ENCODE measurements at places on chromosomes 6 and 20.

- no peak for DNase-seq
Observed at GRCh38 chr6:2209226-2209809, 36.1 kb downstream of the GMDS start.

DNA sequence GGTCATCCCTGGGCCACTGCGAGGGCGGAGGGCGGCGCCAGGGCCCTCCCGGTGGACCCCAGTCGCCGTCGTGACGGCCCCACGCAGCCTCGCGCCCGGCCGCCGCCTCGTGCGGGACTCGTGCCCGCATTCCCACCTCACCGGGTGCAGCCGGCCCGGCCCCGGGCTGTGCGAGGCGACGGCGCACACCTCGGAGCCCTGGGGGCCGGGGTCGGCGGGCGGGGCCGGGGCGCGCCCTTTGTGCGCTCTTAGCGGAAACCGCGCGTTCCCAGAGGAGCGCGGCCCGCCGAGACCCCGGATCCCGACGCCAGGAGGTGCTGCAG, 5.5 kb upstream of the DLL1 start:
- no peak for DNase-seq

GRCh38 chr20:50111120-50111828, 1.7 kb downstream of the UBE2V1 start:
- no peak for DNase-seq

GRCh38 chr6:6434723-6435122, 114.3 kb upstream of the F13A1 start:
- no peak for DNase-seq

DNA sequence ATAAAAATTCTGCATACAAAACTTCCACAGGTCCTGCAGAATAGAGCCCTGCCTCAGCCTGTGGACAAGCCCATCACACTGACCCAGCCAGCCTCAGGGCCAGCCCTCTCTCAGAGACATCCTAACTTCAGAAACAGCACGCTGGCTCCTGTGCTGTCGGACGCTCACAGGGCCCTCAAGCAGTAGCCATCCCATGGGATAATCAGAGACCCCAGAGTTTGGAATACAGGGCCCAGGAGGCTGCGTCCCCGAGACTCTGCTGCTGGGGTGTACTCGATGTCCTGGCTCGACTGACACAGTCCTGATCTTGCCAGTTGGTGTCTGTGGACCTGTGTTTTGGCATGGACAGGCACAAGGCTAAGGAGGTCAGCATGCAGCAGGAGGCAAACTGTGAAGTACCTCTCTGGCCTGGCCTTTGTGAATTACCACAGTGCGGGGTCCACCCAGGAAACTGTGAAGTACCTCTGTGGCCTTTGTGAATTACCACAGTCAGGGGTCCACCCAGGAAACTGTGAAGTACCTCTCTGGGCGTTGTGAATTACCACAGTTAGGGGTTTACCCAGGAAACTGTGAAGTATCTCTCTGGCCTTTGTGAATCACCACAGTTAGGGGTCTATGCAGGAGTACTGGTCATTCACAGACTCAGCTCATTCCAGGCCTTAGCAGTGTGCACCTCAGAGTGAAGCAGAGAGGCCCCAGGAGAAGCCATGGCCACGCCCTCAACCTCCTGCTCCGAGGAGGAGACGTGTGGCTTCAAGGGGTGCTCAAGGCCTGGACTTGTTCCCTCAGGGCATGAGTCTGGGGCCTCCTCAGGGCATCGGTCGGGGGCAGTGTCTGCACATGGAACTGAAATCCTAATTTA, 212.4 kb downstream of the SYNDIG1 start:
- no peak for DNase-seq

DNA sequence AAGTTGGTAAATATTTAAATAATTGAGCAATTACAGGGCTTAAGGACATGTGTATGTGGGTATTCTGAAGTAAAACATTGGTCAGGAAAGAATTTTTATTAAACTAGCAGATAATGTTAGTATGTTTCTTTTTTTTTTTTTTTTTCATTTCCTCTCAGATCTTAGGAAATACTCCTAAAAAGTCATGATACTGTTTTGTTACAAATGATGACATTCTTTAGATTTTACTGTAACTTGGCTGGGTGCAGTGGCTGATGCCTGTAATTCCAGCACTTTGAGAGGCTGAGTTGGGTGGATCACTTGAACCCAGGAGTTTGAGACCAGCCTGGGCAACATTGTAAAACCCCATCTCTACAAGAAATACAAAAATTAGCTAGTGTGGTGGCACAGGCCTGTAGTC, 41.5 kb downstream of the CDC40 start:
- no peak for DNase-seq

DNA sequence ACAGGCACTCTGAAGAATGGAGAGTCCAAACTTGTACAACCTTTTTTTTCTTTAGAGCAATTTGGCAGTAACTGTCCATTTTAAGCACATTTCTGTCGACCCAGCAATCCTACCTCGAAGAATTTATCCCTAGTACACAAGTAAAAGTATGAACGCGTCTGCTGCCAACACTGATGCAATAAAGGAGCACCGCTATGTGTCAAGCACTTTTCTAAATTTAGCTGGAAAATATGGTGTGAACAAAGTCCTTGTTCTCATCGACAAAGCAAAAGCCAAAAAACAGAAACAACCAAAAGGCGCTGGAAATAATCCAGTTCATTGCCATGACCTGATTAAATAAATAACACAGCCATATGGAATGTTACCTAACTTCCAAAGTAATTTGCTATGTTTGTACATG, 1.1 kb downstream of the DPM1 start:
- DNase-seq, result no peak

GRCh38 chr6:88982720-88983119, 19.3 kb upstream of the RNGTT start:
- no peak for DNase-seq

GRCh38 chr6:134632024-134632423, 314.1 kb upstream of the SGK1 start:
- DNase-seq, result no peak

DNA sequence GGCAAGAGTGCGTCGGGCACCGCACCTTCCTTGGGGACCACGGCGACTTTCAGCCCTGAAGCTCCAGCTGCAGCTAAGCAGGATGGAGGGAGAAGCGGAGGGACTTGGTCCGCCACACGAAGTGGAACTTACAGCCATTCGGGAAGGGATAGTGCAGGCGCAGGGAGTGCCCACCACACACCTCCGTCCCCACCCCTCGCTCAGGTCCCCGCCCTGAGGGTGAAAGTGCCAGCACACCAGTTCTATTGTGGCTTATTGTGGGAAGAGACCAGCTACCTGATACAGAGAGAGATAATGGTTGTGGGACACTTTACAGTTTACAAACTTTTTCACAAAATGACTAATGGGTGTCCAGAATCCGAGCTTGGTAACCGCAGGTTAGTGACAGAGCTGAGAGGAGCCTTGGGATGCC, 76.1 kb downstream of the IRF4 start:
- no peak for DNase-seq

GRCh38 chr20:24950128-24950835, 1.2 kb downstream of the CST7 start:
- no peak for DNase-seq

- no peak for DNase-seq
Observed at GRCh38 chr6:35166520-35166919, 25.4 kb upstream of the TCP11 start.

- no peak for DNase-seq
Observed at GRCh38 chr6:3383525-3383924, 73.3 kb downstream of the SLC22A23 start.

GRCh38 chr6:298233-299103, 6.2 kb downstream of the DUSP22 start:
- no peak for DNase-seq

DNA sequence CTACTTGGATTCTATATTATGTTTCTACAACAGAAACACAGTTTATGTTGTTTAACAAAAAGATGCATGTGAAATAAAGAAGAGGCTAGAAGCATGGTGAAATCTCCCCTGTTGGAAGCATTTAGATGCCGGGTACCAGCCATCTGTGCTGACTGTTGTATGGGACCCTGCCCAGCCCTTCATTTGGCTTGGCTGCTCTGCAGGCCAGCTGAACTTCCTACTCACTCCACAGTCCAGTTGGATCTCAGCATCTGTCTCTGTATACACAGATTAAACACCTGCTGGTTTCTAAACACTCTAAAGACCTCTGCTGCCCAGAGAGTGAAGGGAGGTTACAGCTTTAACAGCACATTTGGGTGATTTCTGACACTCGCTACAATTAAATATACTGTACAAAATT, 228.3 kb downstream of the SLC35F1 start:
- DNase-seq, result no peak

DNA sequence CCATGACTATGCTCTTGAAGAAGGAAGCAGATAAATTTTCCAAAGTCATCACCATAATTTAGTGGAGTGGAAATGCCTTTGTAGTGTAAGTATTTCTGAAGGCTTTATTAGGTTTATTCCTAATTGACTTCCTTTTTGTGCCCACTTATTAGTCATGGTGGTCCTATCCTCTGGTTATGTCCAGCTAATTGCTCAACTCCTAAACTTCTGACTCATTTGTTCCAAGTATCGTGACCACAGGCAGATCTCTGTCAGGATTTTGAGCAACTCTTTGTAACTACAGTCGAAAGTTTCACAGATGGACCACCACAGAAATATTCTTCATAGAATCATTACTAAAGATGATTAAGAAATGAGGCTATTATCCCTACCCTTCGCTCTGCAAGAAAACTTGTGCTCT, 315.6 kb upstream of the PTCHD4 start:
- no peak for DNase-seq

GRCh38 chr6:45663251-45664221, 285.8 kb upstream of the SUPT3H start:
- no peak for DNase-seq

- DNase-seq, result no peak
Observed at GRCh38 chr6:6634735-6635075, 46.2 kb downstream of the LY86 start.

DNA sequence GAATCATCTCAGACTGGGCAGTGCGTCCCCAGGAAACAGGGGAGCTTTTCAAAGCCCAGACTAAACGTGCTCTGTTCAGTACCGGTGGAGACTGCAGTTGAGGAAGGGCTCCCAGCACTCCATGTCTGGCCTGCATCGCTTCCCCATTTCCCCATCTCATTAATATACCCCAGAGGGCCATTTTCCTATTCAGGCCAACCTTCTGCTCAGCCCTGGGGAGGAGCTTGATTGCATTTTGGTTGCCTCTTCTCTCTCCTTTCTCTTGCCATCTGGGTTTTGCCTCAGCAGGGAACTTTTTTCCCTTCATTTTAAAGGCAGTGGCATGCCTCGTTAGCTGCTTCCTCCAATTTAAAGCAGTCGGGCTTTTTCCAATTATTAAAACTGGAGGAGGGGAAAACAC, 394.3 kb upstream of the SOX4 start:
- DNase-seq, result no peak

- DNase-seq, result no peak
Observed at GRCh38 chr6:148105695-148106094, 236.9 kb upstream of the SASH1 start.

- no peak for DNase-seq
Observed at GRCh38 chr20:33728463-33728862, 3.3 kb upstream of the ZNF341 start.

DNA sequence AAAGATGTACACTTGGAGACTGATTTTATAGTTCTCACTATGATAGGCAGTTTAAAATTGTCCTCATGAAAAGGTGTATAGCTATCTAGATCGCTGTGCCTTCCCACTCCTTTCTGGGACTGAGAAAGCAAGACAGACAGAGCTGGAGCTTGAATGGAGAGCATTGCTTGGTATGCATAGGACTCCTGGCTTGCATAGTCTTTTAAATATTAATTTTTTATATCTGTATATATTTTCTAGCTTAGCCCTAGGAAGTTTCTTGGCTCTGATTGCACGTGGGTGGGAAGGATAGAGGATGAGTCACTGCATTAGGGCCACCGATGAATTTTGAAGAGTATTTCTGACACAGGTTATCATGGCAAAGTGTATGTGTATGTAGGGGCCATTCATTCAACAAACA, 150.0 kb upstream of the SPACA1 start:
- no peak for DNase-seq

GRCh38 chr6:22956029-22956681, 386.8 kb downstream of the HDGFL1 start:
- no peak for DNase-seq

GRCh38 chr6:21820442-21820841, 226.9 kb downstream of the SOX4 start:
- DNase-seq, result no peak

DNA sequence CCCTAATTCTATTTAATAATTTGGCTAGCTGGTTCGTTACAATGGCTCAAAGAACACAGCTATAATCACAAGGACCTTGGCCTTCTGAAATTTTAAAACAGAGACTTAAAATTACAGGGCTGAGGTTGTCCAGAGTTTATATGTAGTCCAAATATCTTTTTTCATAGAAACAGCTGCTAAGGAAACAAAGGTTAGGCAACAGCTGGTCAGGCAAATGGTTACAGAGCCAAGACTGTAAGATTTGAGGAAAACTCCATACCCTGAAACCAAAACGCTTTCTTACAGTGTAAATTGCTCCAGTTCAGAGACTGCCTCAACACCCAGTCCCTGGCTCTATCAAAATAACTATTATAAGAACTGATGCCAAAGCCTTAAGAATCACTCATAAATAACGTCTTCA, 9.7 kb upstream of the ARHGAP18 start:
- no peak for DNase-seq

- no peak for DNase-seq
Observed at GRCh38 chr20:62642666-62643520, 590 bp downstream of the SLCO4A1 start.

- DNase-seq, result no peak
Observed at GRCh38 chr20:54088430-54088829, 18.0 kb upstream of the BCAS1 start.

- DNase-seq, result no peak
Observed at GRCh38 chr6:131048933-131049515, 14.0 kb downstream of the EPB41L2 start.

GRCh38 chr20:52104546-52105441, 86.8 kb downstream of the ZFP64 start:
- DNase-seq, result no peak

- DNase-seq, result no peak
Observed at GRCh38 chr20:54995011-54995410, 519.6 kb downstream of the DOK5 start.

DNA sequence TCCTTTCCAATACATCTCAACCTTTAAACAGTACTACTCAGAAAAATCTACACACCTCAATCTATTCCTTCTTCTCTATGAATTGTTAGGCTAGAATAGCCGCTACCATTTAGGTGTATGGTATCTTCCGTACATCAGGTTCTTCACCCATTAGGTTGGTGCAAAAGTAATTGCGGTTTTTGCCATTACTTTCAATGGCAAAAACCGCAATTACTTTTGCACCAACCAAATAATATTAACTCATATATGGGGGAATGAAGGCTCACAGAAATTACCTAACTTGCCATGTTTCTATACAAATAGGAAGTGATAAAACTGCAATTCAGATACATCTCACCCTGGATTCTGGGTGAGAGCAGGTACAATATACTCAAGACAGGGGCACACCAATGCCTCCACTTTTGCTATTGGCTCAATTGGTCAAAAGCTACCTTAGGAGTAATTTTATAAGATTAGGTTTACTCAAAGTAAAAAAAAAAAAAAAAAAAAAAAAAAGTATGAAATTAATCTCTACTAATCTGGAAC, 37.7 kb upstream of the ARHGAP18 start:
- DNase-seq, result no peak

All from amygdala (tissue), 56 donors.